ENCODE measurements at places on chromosomes 5 and 9.

DNA sequence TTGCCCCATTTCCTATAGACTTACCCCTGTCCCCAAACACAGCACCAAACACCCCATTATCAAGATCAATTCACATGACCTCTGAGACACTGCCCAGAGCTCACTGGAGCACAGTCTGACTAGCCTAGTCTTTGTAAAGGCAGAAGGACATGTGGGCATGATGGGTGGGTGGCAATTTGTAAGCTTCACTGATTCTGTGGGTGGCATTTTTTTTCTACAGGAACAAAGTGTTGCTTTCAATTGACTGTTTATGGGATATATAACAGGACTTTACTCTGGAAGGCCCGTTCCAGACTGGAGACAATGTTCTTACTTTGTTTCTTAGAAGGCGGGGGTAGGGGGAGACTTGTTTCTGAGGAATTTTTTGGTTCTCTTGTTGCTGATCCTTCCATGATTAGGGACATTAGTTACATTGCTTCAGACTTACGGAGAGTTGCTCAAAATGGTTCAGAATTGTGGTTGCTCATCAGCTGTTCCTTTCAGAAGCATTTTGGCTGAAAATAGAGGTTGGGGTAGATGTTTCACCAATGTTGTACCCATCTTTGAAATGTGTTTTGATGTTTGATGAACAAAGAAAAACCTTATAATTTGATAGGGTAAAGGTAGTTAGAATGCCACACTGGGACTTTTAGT, 20.2 kb downstream of the NNT start:
- DNase-seq, result no peak

DNA sequence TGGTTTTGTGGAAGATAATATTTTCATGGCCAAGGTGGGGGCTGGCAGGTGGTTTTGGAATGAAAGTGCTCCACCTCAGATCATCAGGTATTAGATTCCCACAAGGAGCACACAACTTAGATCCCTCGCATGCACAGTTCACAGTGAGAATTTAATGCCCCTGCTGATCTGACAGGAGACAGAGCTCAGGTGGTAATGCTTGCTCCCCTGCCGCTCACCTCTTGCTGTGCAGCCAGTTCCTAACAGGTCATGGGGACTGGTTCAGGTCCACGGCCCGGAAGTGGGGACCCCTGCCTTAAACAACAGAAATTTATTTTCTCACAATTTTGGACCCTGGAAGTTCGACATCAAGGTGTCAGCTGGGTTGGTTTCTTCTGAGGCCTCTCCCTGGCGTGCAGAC, 668.7 kb upstream of the ZNF608 start:
- no peak for DNase-seq

GRCh38 chr9:84850830-84851392, 181.4 kb downstream of the NTRK2 start:
- no peak for DNase-seq

DNA sequence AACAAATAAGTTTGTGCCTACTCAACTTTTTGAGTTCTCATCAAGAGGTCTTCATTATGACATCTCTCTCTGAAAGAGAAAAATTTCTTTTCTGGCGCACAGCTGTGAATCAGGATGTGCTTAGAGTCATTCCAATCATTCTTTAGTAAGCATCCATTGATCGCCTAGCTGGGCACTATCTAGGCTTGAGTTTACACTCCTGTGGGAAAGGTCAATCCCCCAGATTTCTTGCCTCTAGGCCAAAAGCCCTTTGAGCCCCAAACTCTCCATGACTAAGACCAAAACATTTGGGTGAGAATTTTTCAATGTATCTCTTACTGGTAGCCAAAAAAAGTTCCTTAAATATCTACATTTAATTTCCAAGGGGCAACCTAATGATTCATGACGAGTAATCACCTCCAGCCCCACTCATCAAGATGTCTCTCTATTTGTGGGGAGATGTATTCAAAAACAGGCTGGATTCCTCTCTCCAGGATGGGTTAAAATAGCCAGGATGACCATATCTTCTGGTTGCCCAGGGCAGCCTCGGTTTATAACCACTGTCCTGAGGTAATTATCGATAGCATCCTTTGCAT, 101.7 kb downstream of the GNA14 start:
- no peak for DNase-seq

GRCh38 chr5:63262185-63262981, 683.8 kb downstream of the LRRC70 start:
- no peak for DNase-seq

GRCh38 chr5:36202521-36202961, 39.2 kb downstream of the NADK2 start:
- no peak for DNase-seq

- no peak for DNase-seq
These were observed 17.6 kb downstream of the NCS1 start for GRCh38 chr9:130189840-130190239.
